ENCODE measurements at places on chromosomes 1 and 21.

GRCh38 chr1:21552715-21553114 is 43.5 kb downstream of the ALPL start:
- DNase-seq, result peak; percentile 95

DNA sequence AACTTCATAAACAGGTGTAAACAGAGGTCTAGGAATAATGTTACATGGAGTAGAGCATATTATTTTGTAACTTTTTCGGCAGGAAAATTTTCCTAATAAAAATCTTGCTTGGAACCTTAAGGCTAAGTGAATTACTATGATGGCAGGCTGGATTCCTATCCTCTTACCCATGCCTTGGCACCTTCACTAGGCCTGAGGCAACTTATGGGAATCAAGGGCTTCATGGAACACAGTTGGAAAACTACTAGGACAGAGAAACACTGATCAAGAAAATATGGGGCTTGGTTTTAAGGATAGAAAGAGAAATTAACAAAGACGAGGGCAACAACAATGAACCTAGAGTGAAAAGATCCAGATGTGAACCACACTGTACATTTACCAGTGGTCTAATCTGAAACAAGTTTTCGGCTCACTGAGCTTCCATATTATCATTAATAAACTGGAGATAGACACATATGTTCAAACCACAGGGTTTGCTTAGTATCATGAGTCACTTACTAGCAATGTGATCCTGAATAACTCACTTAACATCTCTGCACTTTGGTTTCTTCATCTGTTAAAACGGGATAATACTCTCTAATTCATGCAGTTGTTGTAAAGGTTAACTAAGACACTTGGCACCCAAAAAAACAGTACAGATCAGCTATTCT is 68.5 kb downstream of the GPATCH2 start:
- peak; percentile 89 for DNase-seq

- no peak for DNase-seq
These were observed 13.0 kb downstream of the PTPRC start for GRCh38 chr1:198651650-198652400.

GRCh38 chr21:17451364-17451891 is 61.4 kb upstream of the CXADR start:
- peak; percentile 66 for DNase-seq

- DNase-seq, result peak; percentile 42
These were observed 56.7 kb downstream of the MRPS6 start for GRCh38 chr21:34129901-34130715.

- DNase-seq, result no peak
These were observed 34.5 kb downstream of the POFUT2 start for GRCh38 chr21:45253180-45253579.

DNA sequence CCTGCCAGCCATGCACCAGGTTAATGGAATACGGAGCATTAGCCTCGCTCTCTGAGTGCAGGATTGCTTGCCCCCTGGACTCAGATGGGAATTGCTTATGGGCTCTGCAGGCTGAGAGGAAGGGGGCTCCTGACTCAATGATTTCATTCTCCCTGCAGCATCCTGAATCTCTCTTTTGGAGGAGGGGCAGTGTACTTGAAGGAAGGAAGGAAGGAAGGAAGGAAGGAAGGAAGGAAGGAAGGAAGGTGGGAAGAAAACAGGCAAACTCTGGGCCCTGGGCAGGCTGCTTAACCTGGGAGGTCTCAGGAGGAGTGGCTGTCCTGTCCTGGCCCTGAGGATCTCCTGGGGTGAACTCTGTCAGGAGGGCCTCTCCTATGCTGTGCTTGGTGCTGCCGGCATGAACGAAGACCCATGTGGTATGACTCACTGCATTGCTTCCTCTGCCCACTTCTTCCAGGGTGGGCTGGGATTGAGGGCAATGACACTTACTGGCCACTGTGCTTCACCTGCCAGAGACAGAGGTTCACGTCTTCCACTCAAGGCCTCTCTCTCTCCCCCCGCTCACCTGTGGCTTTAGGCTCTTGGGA is 257.1 kb upstream of the CSF3R start:
- DNase-seq, result no peak

- peak; percentile 89 for DNase-seq
These were observed at the start of gene DNALI1 for GRCh38 chr1:37556712-37557196. TSS of gene DNALI1 (plus strand) at chr1:37556940. CDS start at chr1:37556995, 55 bp downstream.

DNA sequence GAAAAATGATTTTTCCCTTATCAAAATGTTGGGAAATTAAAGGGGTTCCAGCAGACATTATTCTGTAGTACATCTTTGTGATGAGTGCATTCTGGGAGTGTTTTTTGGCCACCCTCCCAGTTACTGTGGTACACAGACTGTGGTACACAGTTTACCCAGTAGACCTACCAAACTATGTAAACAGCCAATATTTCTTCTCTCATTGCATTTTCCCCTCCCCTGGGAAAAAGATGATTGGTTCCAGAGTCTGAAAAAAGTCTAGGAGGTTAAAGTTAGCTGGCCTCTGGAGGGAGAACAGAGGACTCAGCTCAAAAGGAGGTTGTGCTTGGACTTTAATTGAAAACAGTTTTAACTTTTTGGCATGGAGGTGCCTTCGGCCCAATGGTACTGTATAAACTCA is 42.5 kb downstream of the PGM1 start:
- peak; percentile 75 for DNase-seq

DNA sequence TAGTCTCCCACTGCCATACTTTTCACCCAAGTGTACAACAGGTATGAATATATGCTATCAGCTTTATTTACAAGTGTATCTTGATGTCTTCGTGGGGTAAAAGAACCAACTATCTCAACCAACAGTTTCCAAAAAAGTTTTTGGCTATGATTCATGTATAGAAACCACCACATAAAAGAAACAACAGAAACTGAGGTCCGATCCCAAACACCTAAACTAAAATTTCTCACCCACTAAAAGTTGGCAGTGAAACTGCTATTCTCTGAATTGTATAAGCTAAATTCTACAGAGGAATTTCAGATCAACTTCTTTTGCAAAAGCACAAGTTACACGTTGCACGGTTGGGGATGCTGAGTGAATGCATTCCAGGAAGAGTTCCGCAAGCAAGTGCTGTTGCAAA is 5.0 kb upstream of the KCNE1 start:
- no peak for DNase-seq

DNA sequence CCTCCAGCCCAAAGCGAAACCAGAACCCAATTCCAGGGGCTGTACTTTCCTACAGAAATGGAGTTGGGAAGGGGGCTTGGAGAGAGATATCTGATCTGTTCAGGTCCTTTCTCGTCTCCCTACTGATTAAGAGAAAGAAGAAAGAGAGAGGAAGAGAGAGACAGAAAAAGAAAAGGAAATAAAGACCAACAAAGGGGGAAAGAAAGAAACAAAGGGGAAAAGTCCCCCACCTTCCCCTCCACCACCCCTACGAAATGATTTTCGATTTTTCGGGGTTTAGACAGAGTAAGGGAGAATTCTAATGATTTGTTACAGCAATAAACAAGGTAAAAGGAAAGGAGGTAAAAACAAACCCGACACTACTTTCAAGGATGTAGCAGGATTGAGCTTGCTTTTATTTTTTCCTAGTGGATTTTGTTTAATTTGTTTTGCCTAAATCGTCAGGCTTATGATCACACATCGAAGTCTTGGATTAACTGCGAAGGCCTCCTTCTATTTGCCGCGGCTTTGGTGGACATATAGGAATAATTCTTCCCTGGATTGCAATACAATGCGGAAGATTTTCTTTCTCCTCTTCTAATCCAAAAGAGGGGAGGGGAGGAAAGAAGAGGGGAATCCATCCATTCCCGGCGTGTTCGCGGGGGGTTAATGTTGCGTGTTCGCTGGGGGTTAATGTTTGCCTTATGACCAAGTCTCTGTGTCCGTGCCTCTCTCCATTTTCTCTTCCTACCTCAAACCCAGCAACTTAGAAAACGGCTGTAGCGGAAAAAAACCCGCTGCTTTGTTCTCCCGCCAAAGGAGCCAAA is 1.9 kb downstream of the TAL1 start:
- no peak for DNase-seq

- no peak for DNase-seq
These were observed 237.6 kb upstream of the SGIP1 start for GRCh38 chr1:66296370-66296769.

DNA sequence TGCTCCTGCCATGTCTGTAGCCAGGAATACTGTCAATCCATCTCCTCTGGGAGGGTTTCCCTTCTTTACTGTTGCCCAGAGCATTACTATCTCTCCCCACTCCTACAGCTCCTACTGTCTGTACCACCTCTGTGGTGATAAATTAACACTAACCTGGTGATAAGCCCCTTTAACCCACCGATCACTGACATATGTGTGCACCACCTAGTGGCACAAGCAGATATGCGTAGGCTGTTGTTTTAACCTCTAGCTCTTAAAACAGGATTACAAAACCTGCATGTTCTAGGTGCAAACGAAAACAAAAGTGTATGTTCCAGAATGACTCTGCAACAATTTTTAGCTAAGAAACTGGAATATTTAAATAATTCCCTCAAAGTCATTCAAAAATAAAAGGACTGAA is 93.9 kb upstream of the BEND5 start:
- no peak for DNase-seq

DNA sequence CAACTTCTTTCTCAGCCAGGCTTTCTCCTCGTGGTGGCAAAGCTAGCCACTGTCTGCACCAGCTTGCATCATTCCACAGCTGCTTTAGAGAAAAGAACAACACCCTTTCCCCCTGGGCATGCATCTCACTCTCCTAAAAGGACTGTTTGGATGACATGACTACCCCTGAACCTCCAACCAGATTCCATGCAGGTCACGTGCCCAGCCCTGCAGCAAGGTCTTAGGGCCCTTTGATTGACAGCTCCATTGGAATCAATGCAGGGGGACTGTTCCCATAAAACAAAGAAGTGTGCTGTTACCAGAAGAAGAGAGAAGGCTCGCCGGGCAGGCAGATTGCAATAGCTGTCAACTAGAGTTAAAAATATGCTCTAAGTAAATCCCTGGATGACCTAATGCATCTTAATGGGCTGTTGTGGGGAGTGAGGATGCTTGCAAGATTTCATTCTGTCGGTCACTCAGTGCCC is 24.4 kb downstream of the KCNA2 start:
- DNase-seq, result no peak

DNA sequence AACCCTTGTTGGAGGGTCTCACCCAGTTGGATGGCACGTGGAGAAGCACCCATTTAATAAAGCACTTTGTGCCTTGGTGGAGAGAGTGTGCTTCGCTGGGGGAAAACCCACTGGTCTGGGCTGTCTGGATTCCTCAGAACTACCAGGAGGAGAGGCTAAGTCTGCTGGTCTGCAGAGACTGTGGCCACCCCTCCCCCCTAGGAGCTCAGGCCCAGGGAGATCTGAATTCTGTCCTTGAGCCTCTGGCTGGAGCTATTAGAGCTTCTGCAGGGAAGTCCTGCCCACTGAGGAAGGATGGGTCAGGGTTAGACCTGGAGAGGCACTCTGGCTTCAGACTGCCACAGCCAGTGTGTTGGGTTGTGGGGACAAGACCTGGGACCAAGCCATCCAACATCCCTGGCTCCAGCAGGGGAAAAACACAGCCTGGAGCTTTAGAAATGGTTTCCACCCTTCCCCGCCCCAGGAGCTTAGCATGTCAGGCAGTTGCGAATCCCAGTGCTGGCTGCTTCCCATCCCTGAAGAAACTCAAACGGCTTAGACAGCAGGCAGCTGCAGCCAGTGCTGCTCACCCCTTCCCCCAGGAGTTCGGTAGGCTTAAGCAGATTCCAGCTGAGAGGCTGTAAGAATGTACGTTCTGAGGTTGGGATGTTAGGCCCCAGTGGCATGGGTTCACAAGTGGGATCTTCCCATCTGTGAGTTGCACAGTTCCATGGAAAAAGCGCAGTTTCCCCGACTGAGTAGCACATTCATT is 288.3 kb downstream of the TGFB2 start:
- peak; percentile 42 for DNase-seq

- DNase-seq, result no peak
These were observed 134.4 kb downstream of the ZNF281 start for GRCh38 chr1:200275415-200275814.

- DNase-seq, result no peak
These were observed 36.2 kb downstream of the CLIC6 start for GRCh38 chr21:34705011-34705410.

- DNase-seq, result peak; percentile 65
These were observed 36.7 kb upstream of the FAM163A start for GRCh38 chr1:179706339-179706941.

GRCh38 chr1:53637511-53638359 is 101.2 kb downstream of the GLIS1 start:
- no peak for DNase-seq

DNA sequence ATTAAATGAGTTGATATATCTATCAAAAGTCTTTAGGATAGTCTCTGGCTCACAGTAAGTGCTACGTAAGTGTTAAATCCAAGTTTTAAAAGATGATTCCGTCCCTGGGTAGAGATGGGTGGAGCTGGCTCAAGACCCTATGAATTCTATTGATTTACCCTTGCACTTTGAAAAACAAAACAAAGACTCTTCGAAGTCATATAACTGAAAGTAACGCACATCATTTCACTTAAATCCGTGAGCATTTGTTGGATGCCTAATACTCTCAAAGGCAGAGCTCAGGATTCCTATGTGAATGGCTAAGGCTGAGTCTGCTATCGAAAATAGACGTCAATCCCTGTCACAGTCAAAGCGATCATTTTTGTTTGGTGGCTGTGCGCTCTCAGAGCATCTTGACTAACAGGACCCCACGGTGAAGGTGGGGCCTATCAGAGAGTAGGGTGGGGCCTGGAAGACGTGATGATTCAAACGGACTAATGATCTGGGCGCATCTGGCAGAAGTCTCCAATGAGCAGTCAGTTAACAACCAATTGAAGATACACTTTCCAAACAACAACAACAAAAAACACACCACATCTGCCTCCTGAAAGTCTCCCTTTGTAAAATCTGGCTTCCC is 1.2 kb upstream of the NUCKS1 start:
- DNase-seq, result peak; percentile 39

DNA sequence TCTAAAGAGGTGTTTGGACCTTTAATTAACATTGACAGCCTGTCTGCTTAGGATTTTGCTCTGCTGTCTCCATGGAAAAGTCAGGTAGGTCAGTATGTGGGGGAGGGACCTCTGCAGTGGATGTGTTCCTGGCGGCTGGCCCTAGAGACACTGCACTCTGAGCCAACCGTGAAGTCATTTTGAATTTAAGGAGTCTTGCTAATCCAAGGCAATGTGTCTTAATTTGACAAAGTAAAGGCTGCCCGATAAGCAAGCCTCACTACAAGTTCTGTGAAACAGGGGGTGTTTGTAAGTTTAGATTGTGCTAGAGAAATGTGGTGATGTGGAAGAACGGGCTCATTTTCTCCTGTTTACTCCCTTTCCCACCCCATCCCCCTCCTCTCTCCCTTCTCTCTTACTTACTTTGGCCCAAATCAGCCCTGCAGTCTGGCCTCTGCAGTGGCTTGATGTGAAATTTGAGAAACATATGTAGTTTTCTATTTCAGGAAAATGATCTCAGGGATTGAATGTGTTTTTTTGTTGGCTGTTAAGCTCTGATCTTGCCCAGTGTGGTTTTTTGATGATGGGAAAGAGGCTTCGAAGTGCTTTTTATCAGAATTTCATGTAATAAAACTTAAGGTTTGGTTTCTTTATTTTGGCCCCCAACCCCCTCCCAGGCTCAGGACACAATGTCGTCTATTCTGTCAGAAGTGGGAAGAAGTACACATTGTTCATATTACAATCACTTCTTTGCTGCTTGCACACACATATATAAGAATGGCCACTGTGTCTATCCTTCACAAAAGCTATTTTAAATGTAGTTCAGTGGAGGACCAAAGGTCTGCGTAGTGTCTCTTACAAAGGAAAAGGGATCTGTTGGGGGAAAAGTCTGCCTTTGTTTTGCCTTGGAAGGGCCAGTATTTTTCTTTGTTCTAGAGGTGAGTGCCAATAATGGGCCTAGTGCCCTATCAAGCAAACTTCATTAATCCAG is 96.6 kb downstream of the FGGY start:
- DNase-seq, result peak; percentile 92

GRCh38 chr1:246355411-246356230 is 151.5 kb downstream of the SMYD3 start:
- DNase-seq, result peak; percentile 31

- DNase-seq, result no peak
These were observed 131.6 kb upstream of the ETV3 start for GRCh38 chr1:157269656-157270375.
